CD4-positive, alpha-beta T cell treated with Interleukin-4 for 1 hour (primary cell): ENCODE measurements at places on chromosomes 12 and 14.

DNA sequence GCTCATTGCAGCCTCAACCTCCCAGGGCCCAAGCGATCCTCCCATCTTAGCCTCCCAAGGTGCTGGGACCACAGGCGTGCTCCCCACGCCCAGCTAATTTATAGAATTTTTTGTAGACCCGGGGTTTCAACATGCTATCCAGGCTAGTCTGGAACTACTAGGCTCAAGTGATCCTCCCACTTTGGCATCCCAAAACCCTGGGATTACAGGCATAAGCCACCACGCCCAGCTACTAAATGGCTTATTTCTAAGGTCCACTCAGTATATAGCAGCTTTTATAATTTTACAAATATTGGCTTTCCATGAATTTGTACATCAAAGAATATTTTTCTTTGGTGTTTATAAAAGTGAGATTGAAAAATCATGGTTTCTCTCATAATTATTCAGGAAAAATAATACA, 167.8 kb downstream of the TTC7B start:
- no peak for DNase-seq

- no peak for DNase-seq
These were observed 3.0 kb upstream of the TESC start for GRCh38 chr12:117101953-117102799.

DNA sequence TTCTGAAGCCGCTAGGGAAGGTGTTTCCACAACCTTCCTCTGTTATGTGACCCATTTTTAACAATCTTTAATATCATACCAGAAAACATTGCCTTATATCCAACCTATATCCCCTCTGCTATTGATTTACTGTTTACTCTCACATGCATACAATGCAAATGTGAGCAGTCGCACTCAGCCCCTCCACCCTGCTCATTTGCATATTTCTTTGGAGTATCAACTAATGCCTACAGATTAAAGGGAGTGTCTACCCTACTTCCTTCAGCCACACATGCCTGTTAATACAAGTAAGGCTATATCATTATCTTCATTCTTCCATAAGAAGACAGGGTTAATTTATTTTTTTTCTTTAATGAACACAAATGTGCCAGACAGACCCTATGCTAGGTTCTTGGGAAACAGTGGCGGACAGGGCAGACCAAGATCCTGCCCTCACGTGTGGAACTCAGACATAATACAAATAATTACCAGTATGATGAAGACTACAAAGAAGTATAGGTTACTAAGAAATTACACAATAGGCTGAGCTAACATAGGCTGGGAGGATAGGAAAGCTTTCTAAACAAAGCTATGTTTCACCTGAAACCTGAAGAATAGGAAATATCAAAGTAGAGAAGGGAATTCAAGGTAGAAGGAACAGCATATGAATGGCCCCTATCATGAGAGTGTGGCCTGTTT, 107.3 kb upstream of the MDM1 start:
- no peak for DNase-seq

DNA sequence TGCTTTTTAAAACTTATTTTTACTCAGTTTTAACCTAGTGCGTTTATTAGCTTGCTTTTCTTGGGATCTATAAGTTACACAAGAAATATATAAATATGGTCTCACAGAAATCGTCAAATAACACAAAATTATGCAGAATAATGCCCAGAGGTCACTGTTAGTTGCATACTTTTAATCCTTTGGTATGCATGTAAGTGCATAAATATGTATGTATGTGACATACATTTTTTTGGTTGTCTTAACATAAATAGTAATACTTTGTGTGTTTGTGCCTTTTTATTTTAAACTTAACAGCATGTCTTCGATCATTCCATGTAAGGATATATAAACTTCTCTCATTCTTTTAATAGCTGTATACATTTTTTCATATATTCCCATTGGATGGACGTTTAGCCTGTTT, 459.6 kb downstream of the PCNX1 start:
- DNase-seq: no peak

GRCh38 chr12:55771736-55772135, 28.8 kb downstream of the GDF11 start:
- no peak for DNase-seq

- no peak for DNase-seq
These were observed 2.3 kb downstream of the NPAS3 start for GRCh38 chr14:32940711-32941667.

GRCh38 chr12:21940549-21941505, at the start of gene ABCC9:
Gene ABCC9 (minus strand): TSS chr12:21941426. CDS start chr12:21936674, 4,752 bp downstream.
- no peak for DNase-seq

DNA sequence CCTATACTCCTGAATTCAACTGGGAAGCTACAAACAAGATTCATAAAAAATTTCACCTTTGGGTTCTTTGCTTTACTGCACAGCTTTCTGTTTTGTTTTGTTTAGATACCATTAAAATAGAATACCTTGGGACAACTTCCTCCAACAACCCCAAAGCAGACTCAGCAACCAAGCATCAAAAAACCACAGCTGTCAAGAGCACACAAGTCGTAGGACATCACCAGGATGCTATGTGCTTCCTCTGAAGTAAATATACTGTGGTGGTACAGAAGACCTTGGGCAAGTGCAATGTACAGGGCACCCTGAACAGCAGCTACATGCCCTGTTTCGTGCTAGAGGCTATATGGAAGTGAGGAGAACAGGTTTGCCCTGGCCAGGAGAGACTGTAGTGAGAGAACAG, 359.3 kb downstream of the BCL11B start:
- DNase-seq: peak; percentile 42

DNA sequence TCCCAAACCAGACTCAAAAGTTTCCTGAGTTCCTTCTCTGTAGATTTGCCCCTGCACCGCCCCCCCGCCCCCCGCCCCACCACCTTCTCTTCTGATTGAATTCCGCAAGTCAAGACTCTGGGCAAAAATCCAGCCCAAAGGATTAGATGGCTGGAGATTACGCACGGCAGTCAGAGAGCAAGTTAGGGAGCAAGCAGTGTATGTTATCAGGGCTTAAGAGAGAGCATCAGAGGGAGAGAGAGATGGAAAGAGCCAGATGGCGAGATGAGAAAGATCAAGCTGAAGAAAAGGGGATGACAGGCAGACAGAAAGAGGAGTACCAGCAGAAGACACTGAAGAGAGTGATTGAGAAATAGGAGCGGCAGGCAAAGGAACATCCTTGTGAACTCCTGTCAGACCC, 13.9 kb upstream of the ANKRD33 start:
- no peak for DNase-seq

DNA sequence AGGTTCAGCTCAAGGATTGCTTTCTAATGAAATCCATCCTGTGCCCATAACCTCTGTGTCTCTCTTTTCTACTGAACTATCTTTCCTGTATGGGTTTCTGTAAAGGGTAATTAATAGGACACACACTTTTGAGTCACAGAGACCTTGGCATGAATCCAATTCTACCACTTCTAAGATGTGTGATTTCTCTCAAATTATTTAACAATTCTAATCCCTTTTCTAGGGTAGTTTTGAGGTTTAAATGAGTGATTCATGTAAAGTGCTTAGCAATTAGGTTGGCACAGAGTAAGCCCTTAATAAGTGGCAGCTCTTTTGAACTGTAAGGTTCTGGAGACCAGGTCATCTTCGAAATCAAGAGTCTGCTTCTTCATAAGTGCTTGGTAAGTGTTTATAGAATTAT, 202.7 kb downstream of the RASSF9 start:
- no peak for DNase-seq

DNA sequence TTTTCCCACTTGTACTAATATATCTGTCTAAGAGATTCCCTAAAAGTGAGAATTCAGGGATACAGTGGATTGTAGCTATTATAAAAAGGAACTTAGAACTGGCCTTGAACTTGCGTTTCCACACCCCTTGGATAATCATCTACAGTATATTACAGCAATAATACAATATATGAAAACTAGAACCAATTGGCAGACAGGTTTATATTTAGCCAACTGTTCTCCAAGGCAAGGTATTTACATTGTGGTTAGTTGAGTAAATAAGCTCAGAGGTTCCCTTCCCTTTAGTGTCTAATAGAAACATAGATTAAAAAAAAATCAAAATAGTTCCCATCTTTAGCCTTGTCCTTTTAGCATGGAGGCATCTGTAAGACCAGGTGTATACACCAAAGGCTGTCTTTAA, 42.1 kb downstream of the LIMA1 start:
- no peak for DNase-seq

GRCh38 chr14:102320033-102320660, 601 bp downstream of the ZNF839 start:
- DNase-seq: peak; percentile 55

GRCh38 chr14:93709249-93709648, 79.0 kb downstream of the PRIMA1 start:
- no peak for DNase-seq

DNA sequence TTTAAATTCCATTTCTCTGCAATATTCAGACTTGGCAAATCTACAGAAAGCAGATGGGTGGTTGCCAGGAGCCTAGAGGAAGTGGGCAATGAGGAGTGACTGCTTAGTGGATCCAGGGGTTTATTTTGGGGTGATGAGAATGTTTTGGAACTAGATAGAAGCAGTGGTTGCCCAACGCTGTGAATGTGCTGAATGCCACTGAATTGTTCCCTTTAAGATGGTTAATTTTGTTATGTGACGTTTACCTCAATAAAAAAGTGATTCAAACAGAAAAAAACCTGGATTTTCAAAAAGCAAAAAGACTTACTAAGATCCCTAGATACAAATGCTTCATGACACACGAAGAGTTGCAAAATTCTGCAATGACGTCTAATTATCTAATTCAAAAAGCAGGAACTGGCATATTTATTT, 34.2 kb downstream of the DAO start:
- DNase-seq: peak; percentile 4

GRCh38 chr14:74685921-74686678, 26.8 kb downstream of the AREL1 start:
- DNase-seq: no peak

DNA sequence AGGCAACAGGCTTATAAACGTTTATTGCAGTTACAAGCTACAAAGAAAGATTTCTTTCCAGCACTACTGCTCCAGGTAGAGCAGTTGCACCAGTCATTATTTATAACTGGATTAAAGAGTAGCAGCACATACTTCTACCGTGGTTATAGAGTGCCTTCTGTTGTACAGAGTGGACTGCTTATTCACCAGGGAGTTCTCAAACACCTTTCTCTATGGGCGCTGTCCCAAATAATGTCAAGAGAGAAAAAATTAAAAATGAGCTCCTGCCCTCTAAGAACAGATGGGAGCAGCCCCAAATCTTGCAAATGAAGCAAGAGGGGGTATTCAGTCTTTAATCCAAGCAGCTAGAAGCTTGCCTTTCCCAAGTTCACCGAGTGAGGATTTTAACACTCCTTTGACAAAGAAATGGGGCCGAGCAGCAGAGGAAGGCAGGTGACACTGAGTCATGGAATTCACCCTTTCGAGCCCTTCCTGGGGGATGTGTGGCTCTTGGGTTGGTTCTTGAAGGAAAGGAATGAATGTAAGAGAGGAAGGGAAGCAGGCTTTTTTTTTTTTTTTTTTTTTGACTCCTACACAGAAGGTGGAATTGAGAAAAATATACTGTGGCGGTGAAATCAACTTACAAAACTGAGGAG, 181.2 kb downstream of the PRKCH start:
- DNase-seq: no peak

DNA sequence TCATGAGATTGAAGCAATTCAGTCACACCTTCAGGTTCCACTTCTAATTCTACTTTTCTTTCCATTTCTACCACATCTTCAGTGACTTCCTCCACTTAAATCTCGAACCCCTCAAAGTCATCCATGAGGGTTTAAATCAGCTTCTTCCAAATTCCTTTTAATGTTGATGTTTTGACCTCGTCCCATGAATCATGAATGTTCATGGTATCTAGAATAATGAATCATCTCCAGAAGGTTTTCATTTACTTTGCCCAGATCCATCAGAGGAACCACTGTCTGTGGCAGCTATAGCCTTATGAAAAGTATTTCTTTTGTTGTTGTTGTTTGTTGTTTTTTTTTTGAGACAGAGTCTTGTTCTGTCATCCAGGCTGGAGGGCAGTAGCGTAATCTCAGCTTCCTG, 7.6 kb downstream of the RXYLT1 start:
- no peak for DNase-seq

DNA sequence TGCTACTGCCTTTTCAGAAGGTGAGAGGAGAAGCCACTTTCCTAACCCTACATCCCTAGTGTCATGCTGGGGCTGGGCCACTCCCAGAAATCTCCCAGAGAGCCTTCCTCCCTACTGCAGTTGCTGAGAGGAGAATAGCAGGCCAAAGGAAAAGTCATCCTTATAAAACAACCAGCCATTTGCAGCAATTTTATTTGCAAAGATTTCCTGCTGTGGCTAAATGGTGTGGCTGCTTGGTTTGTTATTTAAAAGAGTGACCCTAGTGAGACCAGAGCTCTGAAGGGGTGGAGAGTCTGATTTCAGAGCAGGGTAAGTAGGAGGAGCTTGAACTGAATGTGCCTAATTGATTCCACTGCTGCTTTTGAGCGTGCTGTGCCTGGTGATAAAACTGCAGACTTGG, 232.0 kb downstream of the GRIN2B start:
- DNase-seq: no peak

DNA sequence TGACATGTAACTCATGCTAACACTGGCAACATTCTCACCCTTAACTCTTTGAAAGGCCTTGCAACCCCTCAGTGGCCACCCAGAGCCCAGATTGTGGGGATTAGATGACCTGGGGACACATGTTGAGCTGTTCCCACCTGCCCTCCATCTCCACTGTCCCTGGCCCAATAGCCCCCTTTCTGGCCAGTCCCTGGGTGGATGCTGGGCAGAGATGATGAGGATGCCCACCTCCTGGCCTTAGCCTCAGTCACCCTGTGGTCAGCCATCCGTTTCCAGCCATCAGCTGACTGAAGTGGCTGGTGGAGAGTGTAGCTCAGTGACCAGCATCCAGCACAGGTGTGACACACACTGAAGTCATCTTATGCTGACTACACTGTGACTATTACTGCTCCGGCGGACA, 4.7 kb downstream of the ANHX start:
- DNase-seq: no peak

- no peak for DNase-seq
These were observed 10.1 kb downstream of the KRT76 start for GRCh38 chr12:52767020-52767379.

DNA sequence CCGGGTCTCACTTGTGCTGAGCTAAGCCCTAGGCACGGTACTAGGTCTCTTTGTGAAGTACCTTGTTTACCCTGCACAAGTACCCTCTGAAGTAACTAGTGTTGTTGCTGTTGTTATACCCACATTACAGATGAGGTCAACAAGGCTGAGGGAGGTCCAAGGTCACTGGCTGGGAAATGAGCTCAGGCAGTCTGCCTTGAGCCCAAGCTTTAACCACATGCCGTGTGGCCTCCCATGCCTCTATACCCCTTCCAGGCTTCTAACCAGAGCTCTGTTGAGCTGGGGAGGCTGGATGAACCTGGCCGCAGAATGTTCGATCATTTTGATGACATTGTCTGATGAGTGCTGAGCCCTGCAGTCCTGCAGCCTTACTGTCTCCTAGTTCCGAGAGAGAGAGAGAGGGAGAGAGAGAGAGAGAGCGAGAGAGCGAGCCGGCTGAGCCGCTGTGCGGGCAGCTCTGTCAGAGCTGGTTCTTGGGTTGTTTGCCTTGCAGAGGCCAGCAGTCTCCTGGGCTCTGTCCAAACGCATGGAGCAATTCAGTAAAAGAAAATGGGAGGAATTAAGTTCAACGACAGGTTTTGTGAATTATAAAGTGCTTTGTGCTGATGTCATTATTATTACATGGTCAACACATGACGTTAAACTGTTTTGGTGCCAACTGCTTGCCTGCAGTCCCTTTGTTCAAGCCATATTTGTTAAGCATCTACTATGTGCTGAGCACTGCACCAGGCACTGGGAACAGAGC, 13.1 kb downstream of the JDP2 start:
- DNase-seq: no peak
